ENCODE measurements at places on chromosomes 7 and 10.

- no peak for DNase-seq
Observed at GRCh38 chr10:16436367-16436757, 448 bp upstream of the PTER start.

- DNase-seq, result no peak
Observed at GRCh38 chr10:108765794-108766193, 1157.5 kb downstream of the XPNPEP1 start.

DNA sequence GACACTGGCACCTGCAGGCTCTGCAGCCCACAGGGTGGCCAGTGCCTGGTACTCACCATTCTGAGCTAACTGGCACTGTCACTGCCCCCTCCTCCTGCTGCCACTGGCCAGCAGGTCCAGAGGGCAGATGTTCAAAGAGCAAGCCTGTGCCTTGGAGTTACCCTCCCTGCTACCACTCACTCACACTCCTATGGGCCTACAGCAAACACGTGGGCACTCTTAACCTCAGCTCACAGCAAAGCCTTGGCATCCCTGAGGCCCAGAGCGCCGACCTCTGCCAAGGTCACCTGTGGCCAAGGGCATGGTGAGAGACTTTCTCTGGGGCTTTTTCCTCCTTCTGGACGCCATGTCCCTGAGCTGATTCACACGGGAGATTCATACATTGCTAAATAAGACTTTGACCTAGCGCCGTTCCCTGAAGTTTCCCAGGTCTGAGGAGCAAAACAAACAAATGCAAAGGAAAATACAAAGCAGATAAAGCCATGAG is 270.0 kb upstream of the PPP2R2D start:
- no peak for DNase-seq

- no peak for DNase-seq
Observed at GRCh38 chr10:119782981-119783664, 57.3 kb downstream of the INPP5F start.

GRCh38 chr7:138407792-138408191 is 52.3 kb upstream of the TRIM24 start:
- DNase-seq, result no peak

DNA sequence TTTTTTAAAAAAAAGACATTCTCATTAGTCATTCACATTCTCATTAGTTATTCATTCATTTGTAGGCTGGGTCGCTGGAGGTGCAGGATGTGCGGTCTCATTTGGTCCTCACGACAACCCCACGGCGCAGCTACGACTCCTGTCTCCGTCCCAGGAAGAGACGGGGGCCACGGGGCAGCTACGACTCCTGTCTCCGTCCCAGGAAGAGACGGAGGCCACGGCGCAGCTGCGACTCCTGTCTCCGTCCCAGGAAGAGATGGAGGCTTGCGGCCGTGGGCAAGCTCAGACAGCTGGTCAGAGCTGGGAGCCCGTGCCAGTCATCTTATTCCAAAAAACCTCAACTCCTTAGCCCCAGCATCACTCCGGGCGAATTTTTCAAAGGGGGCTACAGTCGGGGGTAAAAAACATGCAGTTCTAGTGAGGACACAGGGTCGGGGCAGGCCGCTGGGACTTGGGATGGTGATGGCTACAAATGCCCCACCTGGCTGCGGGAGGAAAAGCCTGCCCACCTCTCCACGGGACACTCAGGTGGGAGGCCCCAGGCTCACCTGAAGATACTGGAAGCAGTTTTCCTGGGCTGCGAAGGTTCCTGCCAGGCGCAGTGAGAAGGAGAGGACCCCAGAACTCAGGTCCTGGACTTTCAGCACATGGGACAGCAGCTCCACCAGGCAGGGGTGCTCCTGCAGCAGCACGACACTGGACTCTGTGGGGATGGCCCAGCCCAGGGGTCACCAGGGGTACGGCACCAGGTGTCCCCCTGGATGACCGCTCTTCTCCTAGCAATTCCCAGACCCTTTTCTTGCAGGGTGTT is 8.3 kb downstream of the BRAT1 start:
- DNase-seq, result no peak

DNA sequence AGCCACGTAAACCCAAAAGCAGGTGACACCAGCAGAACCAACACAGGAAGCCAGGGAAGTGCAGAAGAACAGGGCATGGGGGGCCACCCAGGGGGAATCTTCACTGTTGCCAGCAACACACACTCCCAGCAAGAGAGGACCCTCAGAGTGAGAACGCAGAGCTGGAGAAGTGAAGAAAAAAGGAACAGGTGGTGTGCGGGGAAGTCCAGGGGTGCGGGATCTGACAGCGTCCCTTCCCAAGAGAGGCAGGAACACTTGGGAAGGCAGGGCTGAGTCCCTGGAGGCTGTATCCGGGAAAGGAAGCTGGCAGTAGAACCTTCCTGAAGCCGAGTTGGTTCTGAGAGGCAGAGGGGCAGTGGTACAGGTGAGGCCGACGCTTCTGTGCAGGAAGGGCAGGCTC is 27.7 kb downstream of the AGAP4 start:
- no peak for DNase-seq

GRCh38 chr7:32379510-32380112 is 110.6 kb downstream of the LSM5 start:
- no peak for DNase-seq

DNA sequence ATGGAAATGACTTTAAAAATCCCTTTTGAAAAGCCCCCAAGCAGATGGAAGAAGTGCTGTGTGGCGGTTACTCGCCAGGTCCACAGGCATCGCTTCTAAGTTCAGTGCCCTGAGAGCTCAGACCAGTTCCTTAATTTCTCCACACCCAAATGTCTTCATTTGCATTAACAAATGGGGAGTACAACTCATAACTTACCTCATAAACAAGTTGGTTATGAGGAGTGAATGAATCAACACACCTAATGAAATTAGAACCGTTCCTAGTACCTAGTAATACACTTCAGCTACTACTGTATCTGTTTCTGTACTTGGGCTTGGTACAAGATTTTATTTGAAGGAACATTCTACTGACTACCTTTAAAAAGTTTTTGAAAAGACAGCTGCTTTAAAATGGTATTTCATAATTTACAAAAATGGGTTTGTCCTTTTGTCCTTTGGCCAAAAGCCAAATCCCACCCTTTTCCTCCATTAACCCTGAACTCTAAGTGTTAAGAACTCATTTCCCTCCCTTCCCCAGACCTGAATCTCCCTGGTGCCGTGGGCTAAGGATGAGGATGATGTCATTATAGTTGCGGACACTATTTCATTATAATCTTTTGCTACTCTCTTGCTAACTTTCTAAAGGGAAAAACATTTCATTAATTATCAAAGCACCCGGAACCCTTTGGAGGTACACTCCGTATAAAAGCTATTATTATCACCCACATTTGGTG is 221.5 kb upstream of the CELF2 start:
- no peak for DNase-seq

GRCh38 chr7:134505856-134506255 is 21.5 kb upstream of the AKR1B10 start:
- DNase-seq, result no peak

GRCh38 chr10:23981520-23982309 is 227.2 kb upstream of the KIAA1217 start:
- DNase-seq, result no peak

- no peak for DNase-seq
Observed at GRCh38 chr7:91713669-91714068, 166.8 kb downstream of the MTERF1 start.

All from OCI-LY7 (cell line).